Type B pancreatic cell (in vitro differentiated cells): ENCODE measurements at places on chromosomes 7 and 10. TPM values are rescaled to one million over a fixed set of nuclear protein-coding genes. Genes with fewer than 3 reads are reported as not detected.

The AKR1C2 gene
- total RNA-seq, result 87.5 and 289 TPM in 2 replicates

The ZNF138 gene
- total RNA-seq, result 9.4 and 11.6 TPM in 2 replicates

DNA sequence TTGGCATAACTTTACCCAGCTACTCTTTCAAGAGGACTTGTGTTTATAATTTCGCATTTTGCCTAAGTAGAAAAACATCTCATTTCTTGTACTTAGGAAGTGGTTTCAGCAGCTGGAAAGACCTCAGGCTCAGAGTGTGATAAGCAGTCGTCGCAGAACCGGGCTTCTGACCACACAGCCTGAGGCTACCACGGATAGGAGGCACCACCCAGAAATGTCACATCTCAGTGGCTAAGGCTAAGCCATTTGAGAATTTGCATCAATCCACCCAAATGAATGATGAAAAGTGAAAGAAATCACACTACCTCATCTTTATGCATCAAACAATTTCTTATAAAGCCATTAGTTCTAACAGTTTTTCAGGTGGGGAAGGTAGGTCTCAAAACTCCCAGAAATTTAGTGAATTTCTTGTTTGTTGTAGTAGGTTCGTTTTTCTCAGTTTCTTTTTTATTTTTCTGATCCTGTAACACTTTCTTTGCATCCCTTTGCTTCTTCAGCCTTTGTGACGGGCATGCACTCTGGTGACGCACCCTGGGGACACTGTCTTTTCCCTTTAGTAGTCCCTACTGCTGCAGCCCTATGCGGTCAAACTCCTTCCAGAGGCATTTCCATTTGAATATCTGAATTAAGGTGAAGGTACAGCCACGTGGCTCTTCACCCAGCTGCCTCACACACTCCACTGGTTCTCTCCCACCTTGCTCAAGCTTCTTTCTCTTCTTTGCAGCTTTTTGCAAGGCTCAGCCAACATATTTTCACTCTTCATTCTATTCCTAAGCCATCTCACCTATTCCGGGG lies 68.5 kb downstream of the MAP3K8 start:
- no peak for DNase-seq

DNA sequence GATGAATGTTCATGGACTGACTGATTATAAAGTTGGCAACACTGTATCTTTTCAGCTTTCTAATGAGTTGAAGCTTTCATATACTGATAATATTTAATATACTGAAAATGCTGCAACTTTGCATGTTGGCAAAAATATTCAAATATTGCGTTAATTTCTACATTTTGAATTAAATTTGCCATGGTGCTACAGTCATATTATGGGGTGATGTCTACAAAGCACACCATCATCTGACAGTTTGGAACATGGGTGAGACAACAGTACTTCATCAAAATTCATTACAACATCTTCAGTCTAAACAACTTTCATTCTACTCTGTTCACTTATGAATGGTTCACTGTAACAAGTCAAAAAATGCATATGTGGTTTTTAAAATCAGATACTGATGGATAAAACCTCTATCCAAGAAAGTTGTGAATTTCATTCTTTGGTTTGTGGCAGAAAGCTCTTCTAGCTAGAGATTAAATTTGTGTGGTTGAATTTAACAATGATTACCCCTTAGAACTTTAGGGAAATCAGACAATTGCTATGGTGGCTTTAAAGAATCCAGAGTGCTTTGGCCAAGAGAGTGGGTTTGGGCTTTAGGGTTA lies 136.4 kb downstream of the TMEM26 start:
- no peak for DNase-seq

DNA sequence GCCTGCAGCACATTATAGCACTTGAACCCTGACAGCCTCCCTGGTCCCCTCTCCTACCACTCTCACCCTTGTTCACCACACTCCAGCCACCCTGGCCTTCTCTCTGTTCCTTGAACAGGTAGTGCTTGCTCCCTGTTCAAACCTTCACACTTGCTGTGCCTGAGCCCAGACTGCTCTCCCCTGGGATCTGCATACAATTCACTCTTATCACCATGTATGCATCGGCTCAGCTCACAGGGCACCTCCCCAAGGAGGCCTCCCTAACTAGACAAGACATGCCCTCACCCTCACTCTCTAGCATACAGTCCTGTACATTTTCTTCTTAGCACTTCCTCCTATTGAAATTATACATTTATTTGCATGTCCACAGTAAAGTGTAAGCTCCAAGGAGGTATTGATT lies 59.3 kb downstream of the FAM13C start:
- no peak for DNase-seq

GRCh38 chr7:138377306-138377705 lies 82.8 kb upstream of the TRIM24 start:
- DNase-seq, result no peak

DNA sequence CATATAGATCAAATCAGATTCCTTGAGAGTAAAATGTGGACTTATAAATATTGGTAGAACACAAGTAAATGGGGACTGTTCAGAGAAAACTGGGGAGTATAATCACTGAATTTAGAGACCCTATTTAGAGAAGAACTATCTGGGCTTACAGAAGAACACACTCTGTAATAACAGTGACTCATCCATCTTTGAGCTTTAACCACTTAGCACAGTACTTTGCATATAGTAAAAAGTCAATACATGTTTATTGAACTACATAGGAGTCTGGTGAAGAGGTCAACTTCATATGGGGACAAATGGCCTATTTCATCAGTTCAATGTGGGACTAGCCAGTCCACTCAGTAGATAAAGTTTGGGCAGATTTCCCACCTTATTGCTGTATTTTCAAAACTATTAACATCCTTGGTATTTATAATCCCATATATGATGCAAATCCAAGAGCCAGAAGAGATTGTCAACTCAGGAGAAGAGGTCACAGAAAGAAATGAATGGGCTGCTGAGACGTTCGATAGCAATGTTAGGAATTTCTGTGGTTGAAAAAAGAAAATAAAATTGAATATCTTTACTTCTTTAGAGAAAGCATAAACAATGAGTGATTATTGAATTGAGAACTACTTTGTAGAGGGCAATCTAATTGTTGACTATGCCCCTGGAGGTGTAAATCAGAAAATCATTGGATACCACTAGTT lies 119.3 kb upstream of the CACNA2D1 start:
- no peak for DNase-seq

DNA sequence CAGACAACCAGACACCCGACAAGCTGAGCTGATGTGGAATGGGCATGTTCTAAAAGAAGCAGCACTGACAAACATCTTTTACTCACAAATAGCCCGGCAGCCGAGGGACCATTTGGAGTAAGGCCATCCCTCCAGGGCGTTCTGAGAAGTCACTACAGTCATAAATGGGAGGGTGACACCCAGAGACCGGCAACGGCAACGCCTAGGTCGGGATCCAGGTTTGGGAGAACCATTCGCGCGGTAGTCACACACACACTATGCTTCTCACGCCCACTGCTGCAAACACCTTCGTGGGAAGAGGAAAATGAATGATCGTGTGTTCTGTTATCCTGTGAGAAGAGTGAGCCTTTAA lies 9.8 kb downstream of the TNS3 start:
- no peak for DNase-seq

- DNase-seq, result no peak
Measured at GRCh38 chr7:142910031-142910433, 23.5 kb downstream of the TRPV5 start.

The C7orf33 gene
- not detected in 2 replicates for total RNA-seq

- peak; percentile 56 for DNase-seq
Measured at GRCh38 chr7:45657890-45658715, 83.9 kb downstream of the ADCY1 start.

DNA sequence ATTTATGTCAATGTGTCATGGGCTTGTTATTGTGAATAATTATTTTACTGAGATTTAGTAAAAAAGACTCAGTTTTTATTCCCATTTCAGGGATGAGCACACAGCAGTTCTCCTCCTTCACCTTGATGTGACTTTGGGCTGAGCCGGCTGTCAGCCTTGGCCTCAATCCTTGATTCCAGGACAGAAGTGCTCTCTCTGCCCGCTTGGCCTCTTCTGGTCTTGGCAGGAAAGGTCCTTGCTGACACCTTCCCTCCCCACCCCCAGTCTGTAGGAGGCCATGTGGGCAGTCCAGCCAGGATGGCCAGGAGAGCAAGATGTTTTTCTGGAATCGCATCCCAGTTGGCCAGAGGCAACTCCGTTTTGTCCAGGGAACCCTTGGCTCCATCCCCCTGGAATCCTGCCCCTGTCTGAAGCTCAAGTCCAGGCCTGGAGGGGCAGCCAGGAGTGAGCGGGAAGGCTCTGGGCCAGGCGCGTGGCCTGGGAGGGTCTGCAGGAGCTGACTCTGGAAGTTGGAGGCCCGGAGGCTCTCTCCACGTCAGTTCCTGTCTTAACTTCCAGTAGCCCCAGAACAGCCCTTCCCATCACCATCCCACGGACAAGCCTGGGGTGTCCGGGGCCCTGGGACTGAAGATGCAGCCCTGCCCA lies 100.9 kb downstream of the PDGFA start:
- DNase-seq, result no peak

The OR6V1 gene
- total RNA-seq, result not detected in 2 replicates

- DNase-seq, result no peak
Measured at GRCh38 chr10:71124921-71125748, 87.2 kb upstream of the UNC5B start.

DNA sequence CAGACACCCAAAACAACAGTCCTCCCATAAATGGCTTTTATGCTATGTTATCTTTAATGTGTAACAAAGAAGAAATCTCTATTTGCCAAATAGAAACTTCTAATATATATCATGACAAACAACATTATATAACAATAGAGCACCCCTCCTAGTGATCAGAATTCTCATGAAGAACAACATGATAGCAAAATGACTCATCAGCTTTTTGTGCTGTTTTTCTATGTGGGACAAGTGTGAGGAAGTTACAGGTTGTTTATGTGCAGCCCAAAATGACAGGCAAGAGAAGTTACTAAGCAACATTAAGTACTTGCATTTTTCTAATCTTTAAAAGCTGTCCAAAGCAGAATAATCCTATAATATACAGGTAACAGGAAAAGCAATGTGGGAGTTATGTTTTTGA lies 7.7 kb downstream of the DGKB start:
- no peak for DNase-seq

The LEP gene
- not detected in 2 replicates for total RNA-seq

GRCh38 chr7:76364198-76364584 lies 5.4 kb upstream of the YWHAG start:
- no peak for DNase-seq

GRCh38 chr7:124718032-124718766 lies 47.4 kb downstream of the GPR37 start:
- no peak for DNase-seq

The MINPP1 gene
- 18.1 and 23.4 TPM in 2 replicates for total RNA-seq

GRCh38 chr10:84398696-84399095 lies 70.3 kb downstream of the CCSER2 start:
- DNase-seq, result no peak

GRCh38 chr7:105454921-105455320 lies 66.2 kb upstream of the SRPK2 start:
- no peak for DNase-seq

The VIPR2 gene
- total RNA-seq, result 0.12 and 0.31 TPM in 2 replicates

The ANKRD61 gene
- total RNA-seq, result 0.31 TPM in 1 of 2 replicates, not detected in the other

The BMPER gene
- total RNA-seq, result 2.5 and 10.2 TPM in 2 replicates

GRCh38 chr7:157667261-157667660 lies 330.5 kb downstream of the DNAJB6 start:
- no peak for DNase-seq

DNA sequence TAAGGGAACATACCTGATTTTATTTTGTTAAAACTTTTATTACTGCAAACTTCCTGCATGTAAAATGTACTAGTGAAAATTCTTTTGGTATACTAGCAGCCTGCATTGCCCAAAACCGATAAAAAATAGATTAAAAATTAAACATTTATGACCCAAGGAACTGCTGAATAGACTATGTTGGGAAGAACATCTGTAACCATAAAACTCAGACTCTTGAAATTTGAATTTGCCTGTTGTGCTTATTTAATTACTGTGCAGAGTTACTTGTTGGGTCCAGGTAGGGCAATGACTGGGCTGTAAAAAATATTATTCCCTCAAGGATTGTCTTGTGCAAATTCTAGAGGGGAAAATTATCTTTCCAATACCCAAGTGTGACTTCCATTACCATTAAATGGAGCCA lies 193.5 kb upstream of the PITRM1 start:
- DNase-seq, result no peak

GRCh38 chr10:26573674-26574073 lies 123.8 kb upstream of the PDSS1 start:
- DNase-seq, result no peak

The KCP gene
- total RNA-seq, result 1.3 and 4.2 TPM in 2 replicates

DNA sequence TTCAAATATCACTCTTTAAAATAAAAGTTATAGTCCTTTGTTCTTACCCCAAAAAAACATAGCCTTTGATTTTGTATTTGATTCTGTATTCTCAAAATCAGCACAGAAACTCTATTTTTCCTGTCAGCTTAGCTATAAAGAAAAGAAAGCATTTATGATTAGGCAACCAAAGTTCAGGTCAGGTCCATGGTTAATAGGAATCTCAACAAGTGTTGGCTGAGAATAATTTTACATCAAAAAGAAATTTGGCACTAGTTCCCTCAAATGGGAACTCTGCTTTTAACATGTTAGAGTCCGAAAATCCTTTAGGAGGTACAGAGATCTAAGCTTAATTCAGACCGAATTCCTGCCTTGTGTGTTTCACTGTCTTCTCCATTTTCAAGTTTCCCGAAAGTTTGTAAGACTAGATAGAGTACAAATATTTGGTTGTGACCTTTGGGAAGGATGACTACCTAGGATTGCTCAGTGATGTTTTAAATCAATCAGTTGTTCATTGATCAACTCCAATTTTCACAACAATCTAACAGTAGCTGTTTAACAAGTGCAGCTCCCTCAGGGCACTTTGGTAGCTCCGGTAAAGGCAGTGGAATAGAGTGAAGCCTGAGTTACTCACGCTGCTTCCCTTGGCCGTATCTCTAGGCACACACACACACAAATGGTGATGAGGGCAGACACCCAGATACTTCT lies 8.8 kb upstream of the ENO4 start:
- no peak for DNase-seq

- DNase-seq, result no peak
Measured at GRCh38 chr10:27599546-27599945, 95.4 kb downstream of the RAB18 start.

GRCh38 chr10:2279711-2280110 lies 542.4 kb upstream of the ADARB2 start:
- no peak for DNase-seq

DNA sequence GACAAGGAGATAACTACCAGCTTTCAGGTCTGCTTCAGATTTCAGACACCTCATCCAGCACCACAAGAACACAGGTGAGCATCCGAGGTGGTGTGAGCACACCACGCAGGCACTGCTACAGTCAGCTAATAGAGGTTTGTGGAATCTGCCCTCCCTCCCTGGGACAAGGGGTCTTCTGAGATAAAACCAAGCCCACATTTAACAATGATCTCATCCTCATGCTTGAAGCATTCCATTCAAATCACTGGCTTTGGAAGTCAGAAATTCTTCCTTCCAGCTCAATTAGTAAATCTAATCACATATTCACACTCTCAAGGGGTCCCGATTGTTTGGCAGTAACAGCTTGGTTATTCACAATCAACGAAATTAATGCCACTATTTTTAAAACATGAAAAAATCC lies 331.4 kb downstream of the ELMO1 start:
- no peak for DNase-seq
